Neural crest cell (in vitro differentiated cells): ENCODE measurements at places on chromosomes 2 and 18. TPM values are rescaled to one million over a fixed set of nuclear protein-coding genes. Genes with fewer than 3 reads are reported as not detected.
A peak's percentile ranks its signal among the peaks of the same experiment; 100 is the strongest.

Gene DNAJC5G
- not detected in 2 replicates for total RNA-seq

Gene GRB14
- total RNA-seq = 0.82 and 0.93 TPM in 2 replicates

Gene BMPR2
- 17.5 and 19.4 TPM in 2 replicates for total RNA-seq

Gene RFTN2
- total RNA-seq = 16.0 and 20.6 TPM in 2 replicates

Gene NT5DC4
- total RNA-seq = not detected in 2 replicates

Gene MEP1B
- not detected in 2 replicates for total RNA-seq

- H3K36me3 ChIP-seq = no peaks in the 10 kb centered on the region
- H3K27me3 ChIP-seq = peaks cover 17% of the 10 kb centered on the region
- no peak overlapping the region for H3K4me3 ChIP-seq
- H3K27ac ChIP-seq = no peak overlapping the region
- no peak for DNase-seq
These were observed 820.1 kb downstream of the METTL4 start for GRCh38 chr18:1751249-1751648.

- H3K4me1 ChIP-seq = peaks cover 9% of the 10 kb centered on the region
- no peaks in the 10 kb centered on the region for H3K36me3 ChIP-seq
- H3K27ac ChIP-seq = no peak overlapping the region
- no peak for DNase-seq
- H3K27me3 ChIP-seq = no peaks in the 10 kb centered on the region
These were observed 195.2 kb downstream of the NRP2 start for GRCh38 chr2:205877496-205877895.

- H3K27me3 ChIP-seq = no peaks in the 10 kb centered on the region
- H3K4me3 ChIP-seq = no peak overlapping the region
- no peak for DNase-seq
- H3K27ac ChIP-seq = no peak overlapping the region
These were observed 6.0 kb upstream of the GPR55 start for GRCh38 chr2:230930928-230931555.

DNA sequence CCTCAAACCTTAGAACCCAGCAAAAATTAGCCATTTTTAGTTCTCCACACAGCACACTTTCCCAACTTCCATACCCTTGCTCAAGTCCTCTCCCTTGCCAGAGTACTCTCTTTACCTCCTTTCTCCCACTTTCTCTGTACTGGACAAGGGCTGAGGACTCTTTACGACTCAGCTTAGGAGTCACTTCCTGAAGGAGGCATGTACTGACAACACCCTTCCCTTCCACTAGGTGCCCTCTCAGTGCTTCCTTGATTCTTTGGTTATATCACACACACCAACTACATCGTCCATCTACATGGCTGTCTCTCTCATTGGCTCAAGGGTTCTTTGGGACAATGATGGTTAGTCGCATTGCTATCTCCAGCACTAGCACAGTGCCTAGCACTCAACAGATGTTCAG, 5.2 kb upstream of the C18orf63 start:
- DNase-seq = no peak
- peaks cover 7% of the 10 kb centered on the region for H3K27me3 ChIP-seq
- no peaks in the 10 kb centered on the region for H3K36me3 ChIP-seq
- no peak overlapping the region for H3K27ac ChIP-seq
- H3K4me1 ChIP-seq = no peaks in the 10 kb centered on the region

DNA sequence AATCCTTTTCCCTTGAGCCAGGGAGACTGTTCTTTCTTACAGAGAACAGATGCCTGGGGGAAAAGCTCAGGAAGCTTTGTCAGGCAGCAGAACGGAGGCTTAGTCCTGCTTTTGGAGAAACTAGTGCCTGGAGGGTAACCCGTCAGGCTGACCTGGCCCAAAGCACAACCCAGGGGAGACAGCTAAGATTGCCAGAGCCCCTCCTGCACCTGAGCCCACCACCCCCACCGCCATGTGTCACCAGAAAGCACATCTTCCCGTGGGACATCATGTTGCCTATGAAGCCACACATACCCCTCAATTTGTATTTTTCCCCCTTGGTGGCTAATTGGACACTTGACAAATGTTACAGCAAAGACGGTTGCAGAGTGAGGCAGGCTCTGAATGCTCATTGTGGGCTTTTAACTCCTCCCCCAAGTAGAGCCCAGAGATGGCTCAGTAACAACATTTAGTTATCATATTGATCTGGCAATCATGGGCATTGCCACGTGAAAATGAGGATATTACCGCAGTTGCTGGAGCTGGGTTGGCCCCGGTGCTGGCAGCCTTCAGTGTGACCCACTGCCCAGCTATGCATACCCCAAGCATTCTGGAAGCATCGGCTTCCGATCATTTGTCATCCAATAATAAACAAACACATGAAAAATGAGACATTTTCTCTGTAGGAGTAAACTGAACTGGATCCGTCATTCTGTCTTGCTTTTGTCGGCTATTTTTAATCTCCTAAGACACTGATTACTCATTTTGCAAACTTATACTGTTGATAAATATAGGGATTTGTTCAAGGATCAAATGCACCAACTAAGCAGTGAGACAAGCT, 229.5 kb downstream of the ATAD2B start:
- no peaks in the 10 kb centered on the region for H3K27me3 ChIP-seq
- no peak for DNase-seq
- peak overlapping the region; percentile 48 for H3K27ac ChIP-seq

DNA sequence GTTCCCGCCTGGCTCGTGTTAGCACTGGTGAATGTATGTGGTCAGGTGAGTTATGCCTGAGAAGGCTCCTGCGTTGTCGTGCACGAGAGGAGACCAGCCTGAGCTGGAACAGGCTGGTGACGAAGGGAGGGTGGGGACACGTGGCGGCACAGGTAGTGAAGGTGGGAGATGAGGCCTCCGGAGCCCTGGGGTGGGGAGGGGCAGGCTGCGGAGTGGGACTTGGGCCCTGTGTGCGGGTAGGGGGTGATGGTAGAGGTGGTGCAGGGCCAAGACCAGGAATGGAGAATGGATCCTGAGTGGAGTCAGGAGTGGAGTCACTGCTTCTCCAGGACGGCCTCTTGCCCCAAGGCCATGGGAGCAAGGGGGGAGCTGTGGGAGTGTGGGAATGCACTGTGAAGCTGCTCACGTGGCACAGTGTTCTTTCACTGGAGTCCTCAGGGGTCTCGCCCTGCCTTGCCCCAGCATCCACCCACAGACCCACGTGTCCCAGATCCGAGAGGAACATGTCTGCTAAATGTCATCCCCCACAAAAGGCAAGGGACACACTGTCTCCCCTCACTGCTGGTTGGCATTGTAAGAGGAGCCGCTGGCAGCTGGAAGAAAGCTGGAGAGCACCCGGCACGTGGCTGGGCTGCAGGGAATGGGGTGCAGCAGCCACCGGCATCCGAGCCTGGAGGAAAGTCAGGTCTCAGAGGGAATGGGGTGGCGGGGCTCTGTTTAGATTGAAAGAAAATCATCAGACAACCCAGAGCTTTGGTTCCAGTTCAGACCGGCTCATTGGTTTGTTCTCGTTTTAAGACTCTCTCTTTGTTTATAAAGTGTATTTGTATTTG, 63.7 kb downstream of the CYP26B1 start:
- no peak overlapping the region for H3K4me3 ChIP-seq
- no peak overlapping the region for H3K27ac ChIP-seq
- no peaks in the 10 kb centered on the region for H3K36me3 ChIP-seq
- H3K4me1 ChIP-seq = no peaks in the 10 kb centered on the region
- H3K27me3 ChIP-seq = peaks cover 1% of the 10 kb centered on the region

- no peak for DNase-seq
- no peak overlapping the region for H3K4me3 ChIP-seq
- peaks cover 7% of the 10 kb centered on the region for H3K27me3 ChIP-seq
- no peaks in the 10 kb centered on the region for H3K36me3 ChIP-seq
- H3K4me1 ChIP-seq = no peaks in the 10 kb centered on the region
These were observed 140.2 kb downstream of the PLCL1 start for GRCh38 chr2:197944416-197945096.
